ENCODE measurements at places on chromosomes 7 and 10.

DNA sequence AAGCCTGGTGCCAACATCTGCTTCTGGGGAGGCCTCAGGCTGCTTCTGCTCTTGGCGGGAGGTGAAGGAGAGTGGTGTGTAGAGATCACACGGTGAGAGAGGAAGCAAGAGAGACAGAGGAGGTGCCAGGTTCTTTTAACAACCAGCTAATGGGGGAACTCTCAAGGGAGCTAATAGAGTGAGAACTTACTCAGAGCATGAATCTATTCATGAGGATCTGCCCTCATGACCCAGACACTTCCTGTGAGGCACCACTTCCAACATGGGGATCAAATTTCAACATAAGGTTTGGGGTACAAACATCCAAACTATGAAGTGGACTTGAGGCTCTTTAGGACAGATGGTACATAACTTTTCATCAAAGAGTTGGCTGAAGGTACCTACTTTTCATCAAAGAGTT, 5.1 kb upstream of the ZNF32 start:
- DNase-seq: no peak

DNA sequence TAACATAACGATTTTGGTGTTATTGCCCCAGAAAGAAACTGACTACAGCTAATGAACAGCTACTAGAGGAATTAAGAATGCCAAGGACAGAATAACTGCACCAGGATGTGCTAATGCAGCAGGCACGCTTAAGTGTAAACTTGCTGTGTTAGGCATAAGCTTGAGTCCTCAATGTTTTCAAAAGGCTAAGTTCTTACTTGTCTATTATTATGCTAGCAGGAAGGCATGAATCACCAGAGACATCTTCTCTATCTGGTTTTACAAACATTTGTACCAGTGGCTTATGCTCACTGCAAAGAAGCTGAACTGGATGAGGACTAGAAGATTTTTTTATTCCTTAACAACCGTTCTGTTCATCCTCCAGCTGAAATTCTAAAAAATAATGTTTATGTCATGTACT, 1035.3 kb downstream of the NRG3 start:
- DNase-seq: no peak

DNA sequence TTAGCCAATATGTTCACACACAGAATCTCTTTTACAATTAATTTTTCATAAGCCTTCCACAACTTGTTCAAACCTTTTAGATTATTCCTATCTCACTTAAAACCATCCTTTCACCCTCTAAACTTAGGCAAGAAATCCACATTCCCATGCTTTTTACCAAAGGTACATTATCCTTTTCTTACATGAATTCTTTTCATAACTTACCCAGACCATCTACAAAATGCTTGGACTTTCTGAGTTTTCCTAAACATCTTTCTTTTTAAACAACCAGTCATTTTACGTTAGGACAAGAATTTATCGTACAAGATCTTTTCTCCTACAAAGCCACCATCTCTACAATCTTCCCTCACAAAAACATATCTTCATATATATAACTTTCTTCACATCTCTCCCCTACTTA, 18.8 kb upstream of the GARS1 start:
- DNase-seq: no peak

DNA sequence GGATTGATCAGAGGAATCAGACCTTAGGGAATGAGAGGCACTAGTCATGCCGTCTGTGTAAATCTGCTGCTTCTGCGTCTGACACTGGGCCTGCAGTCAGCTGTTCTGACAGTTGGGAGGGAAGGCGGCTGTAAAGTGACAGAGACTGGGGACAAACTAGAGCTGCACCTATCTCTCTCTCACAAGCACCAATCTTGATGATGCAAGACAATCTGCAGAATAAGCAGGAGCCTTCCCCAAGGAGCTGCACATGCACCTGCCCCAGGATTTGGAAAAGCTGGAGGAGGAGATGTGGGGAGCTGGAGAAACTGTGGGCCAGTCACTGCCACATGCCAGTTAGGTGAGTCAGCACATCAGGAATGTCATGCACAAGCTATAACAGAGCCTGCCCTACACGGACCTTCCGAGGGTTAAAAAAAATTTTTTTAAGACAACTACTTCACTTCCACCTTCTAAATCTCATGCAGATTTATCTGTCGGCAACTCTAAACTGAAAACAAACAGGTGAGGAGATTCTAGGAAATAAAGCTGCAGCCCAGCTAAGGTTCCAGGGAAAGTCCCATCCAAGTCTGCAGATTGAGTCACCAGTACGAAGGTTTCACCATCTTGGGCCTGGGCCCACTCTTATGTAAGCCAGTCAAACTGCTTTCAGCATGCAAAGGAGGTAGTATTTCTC, 39.2 kb downstream of the ENO4 start:
- peak; percentile 66 for DNase-seq

GRCh38 chr7:119271147-119271779, 1001.7 kb upstream of the KCND2 start:
- no peak for DNase-seq
